Activated naive CD4-positive, alpha-beta T cell treated with Interleukin-2 at 50 U/mL for 16 hours (primary cell): ENCODE measurements at places on chromosomes 5 and 9.

DNA sequence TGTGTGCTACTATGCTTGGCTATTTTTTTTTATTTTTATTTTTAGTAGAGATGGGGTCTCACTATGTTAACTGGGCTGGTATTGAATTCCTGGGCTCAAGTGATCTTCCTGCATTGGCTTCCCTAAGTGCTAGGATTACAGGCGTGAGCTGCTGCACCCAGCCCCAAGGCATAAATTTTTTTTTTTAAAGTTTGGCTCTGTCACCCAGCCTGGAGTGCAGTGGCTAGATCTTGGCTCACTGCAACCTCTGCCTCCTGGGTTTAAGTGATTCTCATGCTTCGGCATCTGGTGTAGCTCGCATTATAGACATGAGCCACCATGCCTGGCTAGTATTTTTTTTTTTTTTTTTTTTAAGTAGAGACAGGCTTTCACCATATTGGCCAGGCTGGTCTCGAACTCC is 70.3 kb downstream of the RAB24 start:
- DNase-seq: no peak

GRCh38 chr5:173909199-173909598 is 21.1 kb downstream of the CPEB4 start:
- no peak for DNase-seq

DNA sequence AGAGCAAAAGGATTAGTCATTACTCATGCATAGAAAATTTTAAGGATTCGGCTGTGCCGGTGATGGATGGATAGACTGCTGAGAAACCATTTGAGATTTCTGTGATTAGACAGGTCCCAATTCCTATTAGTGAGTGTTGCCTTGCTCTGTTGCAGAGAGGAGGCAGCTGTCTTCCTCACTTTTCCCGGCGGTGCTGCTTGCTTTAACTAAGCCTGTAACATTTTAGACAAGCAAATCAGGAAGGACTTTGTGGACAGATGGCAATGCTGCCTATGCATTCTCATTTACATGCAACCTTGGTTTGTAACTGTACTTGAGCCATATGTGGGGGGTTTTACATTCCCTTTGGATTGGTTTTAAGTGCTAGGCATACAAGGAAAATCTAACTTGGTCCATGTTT is 1176.3 kb downstream of the CDH18 start:
- DNase-seq: no peak

- no peak for DNase-seq
Measured at GRCh38 chr5:13660072-13660471, 284.4 kb downstream of the DNAH5 start.

GRCh38 chr9:25094518-25094917 is 548.8 kb upstream of the IZUMO3 start:
- no peak for DNase-seq

DNA sequence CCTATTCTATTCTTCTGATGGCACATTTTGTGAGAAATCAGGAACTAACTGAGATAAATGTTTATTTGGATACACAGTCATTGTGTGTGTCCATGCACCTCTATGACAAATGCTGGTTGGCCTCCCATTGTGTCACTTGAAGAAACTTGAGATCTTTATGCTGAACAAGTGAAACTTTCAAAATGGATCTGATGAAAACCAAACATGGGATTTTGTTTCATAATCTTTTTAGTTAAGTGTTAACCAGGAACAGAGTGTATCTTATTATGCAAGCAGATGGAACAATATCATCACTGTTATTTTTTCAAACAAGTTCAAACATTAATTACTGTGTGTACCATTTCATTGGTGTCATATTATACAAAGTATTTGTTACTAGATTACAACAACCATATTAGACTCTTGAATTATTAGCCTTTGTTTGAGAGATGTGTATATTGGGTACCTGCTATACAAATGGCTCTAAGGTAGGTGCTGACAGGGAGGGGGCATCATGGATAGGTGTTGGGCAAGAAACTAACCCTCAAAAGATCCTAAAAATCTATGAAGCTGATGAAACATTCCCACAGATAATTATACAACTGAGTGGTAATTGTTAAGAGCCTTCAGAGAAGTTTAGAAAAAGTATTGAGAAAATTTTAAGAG is 159.8 kb downstream of the PALM2AKAP2 start:
- DNase-seq: no peak

DNA sequence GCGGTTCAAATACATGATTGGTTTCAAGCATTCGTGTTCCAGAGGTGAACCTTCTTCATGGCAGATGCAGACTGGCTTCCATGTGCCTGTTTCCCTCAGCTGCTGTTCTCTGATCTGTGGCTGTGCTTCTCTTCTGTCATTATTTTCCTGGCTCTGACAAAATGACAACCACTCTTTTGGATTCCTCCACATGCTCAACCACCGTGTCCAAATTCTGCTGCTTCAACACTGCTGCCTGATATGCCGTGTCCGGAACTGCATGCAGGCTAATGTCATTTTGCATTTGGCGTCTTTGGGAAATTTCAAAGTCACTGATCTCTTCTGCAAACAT is 368.7 kb upstream of the ZNF608 start:
- DNase-seq: no peak

DNA sequence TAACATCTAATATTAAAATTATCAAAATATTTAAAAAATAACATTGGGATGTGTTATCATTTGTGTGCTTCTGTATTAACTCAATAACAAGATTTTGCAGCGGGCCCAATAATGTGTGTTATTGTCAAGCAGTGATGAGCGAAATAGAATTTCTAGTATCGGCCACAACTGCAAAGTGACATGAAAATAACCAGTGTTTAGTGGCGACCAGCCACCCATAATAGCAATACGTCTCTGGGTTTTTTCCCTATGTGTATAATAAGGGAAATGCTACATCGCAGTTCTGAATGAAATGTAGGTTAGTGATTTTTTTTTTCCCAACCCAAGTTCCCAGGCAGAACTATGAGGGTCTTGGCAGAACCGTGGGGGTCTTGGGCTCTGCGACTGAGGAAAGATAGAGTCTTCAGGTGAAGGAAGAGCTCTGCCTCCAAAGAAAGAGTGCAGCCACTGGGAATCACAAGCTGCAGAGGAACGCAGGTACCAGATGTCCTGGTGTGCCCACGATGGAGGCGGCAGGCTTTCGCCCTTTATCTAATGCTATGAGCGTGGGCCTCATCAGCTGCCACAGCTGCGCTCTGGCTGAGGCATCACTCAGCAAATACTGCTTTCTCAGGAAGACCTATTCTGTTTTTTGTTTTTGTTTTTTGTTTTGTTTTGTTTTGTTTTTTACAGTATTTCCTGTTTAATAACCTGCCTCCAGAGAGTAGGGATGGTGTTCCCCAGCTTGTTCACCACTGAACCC is 235.0 kb downstream of the ROR2 start:
- DNase-seq: no peak

- no peak for DNase-seq
Measured at GRCh38 chr9:31166516-31166915, 1217.9 kb upstream of the ACO1 start.

GRCh38 chr5:139859013-139859412 is 63.4 kb downstream of the PSD2 start:
- no peak for DNase-seq

DNA sequence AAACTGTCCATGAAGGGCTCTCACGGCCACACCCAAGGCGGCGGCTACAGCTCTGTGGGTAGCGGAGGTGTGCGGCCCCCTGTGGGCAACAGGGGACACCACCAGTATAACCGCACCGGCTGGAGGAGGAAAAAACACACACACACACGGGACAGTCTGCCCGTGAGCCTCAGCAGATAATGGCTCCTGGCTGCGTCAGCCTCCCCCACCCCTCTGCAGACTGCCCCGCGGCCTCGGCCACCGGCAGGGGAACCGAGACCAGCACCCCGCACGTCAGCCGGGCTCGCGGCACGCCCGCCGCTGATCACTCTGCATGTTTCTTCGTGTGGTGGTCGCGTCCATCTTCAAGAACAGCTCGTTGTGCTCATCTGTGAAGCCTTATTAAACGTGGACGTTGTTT is 41.5 kb downstream of the TENT4A start:
- no peak for DNase-seq

- DNase-seq: no peak
Measured at GRCh38 chr5:139660923-139661814, 13.0 kb downstream of the CXXC5 start.

DNA sequence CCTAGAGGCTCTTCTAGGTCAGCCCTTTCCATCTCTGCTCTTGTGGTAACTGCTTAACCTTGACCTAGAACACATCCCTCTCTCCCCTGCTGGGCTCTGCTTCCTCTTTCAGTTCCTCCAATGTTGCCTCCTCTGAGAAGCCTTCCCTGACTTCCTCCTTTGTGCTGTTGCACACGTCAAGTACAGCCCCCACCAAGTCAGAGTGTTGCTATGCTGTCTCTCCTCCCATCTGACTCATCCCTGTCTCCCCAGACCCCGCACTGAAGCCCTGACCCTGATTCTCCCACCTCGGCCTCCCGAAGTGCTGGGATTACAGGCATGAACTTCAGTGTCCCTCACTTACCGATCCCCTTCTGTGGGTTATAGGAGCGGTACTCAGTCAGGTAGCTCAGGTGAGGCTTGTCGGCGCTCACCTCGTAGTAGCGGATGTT is 10.4 kb upstream of the TRIM14 start:
- DNase-seq: no peak

- DNase-seq: peak; percentile 42
Measured at GRCh38 chr5:9544502-9545135, 1.3 kb downstream of the SEMA5A start.

DNA sequence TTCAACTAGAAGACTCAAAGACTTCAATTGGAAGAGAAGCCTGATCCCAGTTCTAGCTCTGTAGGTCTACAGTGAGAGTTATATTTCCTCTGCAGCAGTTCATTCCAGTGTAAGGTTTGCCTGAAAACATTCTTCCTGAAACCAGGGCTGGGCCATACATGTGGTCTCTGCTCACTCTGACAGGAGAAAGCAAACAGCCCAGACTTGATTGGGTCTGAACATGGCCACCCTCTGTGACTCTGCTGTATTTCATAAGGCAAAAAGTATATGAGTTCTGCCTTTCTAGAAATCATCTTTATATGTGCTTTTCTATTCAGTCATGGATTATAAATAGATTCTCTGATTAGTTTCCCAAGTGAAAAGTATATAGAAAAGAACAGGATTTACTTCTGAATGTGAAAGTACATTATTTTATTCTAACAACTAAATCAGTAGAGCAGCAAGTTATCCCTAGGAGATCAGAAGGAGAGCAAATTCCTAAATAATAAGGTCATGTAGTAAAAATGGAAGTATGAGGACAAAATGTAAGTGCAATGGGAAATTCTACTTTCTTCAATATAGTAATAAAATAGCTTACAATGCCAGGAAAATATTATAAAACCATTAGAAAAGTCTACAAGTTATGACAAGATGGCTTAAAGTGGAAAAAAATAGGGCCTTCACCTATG is 144.3 kb downstream of the EFNA5 start:
- no peak for DNase-seq

GRCh38 chr9:8877753-8878494 is 1078.3 kb upstream of the DMAC1 start:
- no peak for DNase-seq

DNA sequence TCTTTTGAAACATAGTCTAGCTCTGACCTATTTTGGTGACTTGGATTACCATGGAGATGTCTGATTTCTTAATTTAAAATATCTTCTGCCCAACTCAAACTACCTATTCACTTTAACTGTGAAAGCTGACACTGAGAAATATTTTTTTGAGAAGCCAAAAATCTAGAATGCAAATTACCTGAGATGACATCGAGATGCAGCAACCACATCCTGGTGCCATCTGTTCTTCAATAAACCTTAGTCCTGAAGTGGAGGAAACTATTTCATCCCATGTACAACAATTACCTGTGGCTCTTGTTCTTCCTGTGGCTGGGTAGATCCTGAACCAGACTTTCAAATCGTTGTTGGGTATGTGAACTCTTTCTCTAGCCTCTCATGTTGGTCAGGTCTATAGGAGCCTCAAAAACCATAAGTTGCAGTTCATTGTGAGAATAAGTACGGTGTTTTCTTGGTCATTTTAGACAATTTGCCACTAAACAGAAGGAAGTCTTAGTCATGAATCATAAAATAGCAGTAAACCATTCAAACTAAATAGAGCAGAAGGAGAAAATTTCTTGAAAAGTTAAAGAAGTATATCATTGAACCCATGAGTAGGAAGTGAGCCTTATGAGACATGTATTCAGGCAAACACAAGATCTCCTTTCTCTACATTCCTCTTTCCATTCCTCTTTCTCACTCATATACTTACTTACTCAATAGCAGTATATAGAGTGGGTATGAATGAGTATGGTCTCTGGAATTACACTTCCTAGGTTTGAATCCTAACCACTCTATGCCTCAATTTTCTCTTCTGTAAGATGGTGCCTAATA is 176.0 kb downstream of the HMHB1 start:
- no peak for DNase-seq

DNA sequence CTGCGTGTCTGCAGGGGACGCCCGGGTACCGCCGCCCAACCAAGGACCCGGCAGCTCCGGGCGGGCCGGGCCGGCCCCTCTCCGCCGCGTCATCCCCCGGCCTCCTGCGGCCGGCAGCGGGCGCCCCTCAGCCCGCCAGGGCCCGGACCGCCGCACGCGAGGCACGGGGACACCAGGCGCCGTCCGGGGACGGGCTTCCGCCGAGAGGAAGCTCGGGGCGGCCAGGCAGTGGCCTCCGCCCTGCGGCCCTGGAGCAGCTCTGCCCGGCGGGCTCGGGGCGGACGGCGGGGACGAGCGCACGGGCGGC is 373 bp downstream of the FBXW5 start:
- no peak for DNase-seq

- no peak for DNase-seq
Measured at GRCh38 chr9:84382720-84383119, 42.2 kb upstream of the SLC28A3 start.

- no peak for DNase-seq
Measured at GRCh38 chr5:55645304-55645703, 66.8 kb downstream of the SLC38A9 start.

DNA sequence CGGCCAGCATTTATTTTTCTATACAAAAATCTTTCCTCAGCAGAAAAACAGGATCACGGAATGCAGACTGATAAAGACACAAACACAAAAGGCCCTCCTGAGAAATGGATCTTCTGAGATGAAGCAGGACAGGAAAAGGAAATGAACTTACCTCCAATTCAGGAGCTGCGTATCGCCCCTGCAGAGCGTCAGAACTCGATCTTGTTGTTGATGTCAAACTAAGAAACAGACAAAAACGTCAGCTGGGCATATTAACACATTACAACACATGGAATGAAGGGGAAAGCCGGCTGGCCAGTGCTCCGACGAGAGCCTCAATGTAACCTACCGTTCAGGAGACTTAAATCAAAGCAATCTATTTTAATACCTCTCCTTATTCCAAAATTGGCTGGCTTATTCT is 105.1 kb downstream of the SERINC5 start:
- no peak for DNase-seq

GRCh38 chr9:22241611-22242010 is 205.0 kb upstream of the DMRTA1 start:
- no peak for DNase-seq

GRCh38 chr9:137445275-137445807 is 4.2 kb upstream of the ENTPD8 start:
- DNase-seq: peak; percentile 89

GRCh38 chr5:102313912-102314311 is 17.8 kb upstream of the SLCO4C1 start:
- no peak for DNase-seq

- DNase-seq: no peak
Measured at GRCh38 chr5:115649541-115649940, 23.7 kb upstream of the TMED7 start.

DNA sequence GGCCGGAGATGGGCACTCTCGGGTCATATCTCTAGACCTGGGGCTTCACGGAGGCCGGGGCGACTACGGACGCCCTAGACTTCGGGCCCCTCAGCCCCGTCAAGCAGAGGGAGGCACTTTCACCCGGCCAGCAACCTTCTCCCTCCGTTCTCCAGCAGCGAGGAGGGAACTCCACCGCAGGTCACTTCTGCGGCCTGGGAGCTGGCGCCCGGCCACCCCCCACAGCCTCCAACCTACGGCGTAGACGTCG is 201 bp downstream of the DOLK start:
- no peak for DNase-seq
